Naive thymus-derived CD8-positive, alpha-beta T cell (primary cell): ENCODE measurements at places on chromosomes 3 and 15. TPM values are rescaled to one million over a fixed set of nuclear protein-coding genes. Genes with fewer than 3 reads are reported as not detected.

DNA sequence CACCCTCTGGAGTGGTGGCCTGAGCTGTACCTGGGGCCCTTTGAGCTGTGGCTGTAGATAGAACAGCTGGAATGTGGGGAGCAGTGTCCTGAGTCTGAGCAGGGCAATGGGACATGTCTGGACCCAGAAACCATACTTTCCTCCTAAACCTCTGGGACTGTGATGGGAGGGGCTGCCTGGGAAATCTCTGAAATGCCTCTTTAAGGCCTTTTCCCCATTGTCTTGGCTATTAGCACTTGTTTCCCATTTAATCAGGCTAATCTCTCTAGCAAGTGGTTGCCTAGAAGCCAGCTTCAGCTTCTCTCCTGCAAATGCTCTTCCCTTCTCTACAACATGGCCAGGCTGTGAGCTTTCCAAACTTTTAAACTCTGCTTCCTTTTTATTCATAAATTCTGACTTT lies 58.5 kb upstream of the SPATA16 start:
- H3K36me3 ChIP-seq: no peaks in the 10 kb centered on the region
- no peak for DNase-seq
- H3K27me3 ChIP-seq: no peaks in the 10 kb centered on the region
- H3K4me1 ChIP-seq: no peaks in the 10 kb centered on the region
- no peak overlapping the region for H3K4me3 ChIP-seq

Gene CEP70
- total RNA-seq: 37.1 TPM

Gene PARP15
- 61.9 TPM for total RNA-seq

- no peaks in the 10 kb centered on the region for H3K27me3 ChIP-seq
- DNase-seq: no peak
- H3K27ac ChIP-seq: no peak overlapping the region
- no peaks in the 10 kb centered on the region for H3K4me1 ChIP-seq
- no peaks in the 10 kb centered on the region for H3K36me3 ChIP-seq
- no peak overlapping the region for H3K4me3 ChIP-seq
These were observed 270.4 kb downstream of the OCA2 start for GRCh38 chr15:27828746-27829145.

- H3K4me1 ChIP-seq: peaks cover 2% of the 10 kb centered on the region
- no peak overlapping the region for H3K4me3 ChIP-seq
- H3K27ac ChIP-seq: no peak overlapping the region
- H3K27me3 ChIP-seq: peaks cover 32% of the 10 kb centered on the region
These were observed 21.4 kb downstream of the BMF start for GRCh38 chr15:40087068-40087810.

GRCh38 chr15:58432401-58432800 lies 610 bp downstream of the LIPC start:
- no peak for DNase-seq
- no peaks in the 10 kb centered on the region for H3K27me3 ChIP-seq
- H3K4me1 ChIP-seq: peaks cover 3% of the 10 kb centered on the region

Gene SPATA12
- not detected for total RNA-seq

Gene ITGB5
- 1.4 TPM for total RNA-seq

DNA sequence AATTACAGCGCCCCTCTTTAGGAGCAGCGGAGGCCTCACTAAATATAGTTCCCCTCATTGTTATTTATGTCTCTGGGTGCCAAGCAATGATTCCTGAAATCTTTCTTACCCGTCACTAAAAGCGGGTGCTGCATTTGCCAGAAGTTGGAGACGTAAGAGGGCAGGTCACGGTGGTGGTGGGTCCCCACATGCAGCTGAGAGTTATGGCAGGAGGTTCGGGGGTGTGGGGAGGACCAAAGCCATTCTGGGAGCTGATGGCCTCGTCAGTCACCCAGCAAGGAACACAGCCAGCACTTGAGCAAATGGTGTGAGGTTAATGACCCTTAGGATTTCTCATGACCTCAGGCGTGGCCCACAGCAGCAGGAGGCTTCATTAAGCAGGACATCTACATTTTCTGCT lies 129.2 kb downstream of the RAB11A start:
- H3K27ac ChIP-seq: no peak overlapping the region
- H3K4me1 ChIP-seq: no peaks in the 10 kb centered on the region
- H3K36me3 ChIP-seq: no peaks in the 10 kb centered on the region
- no peak overlapping the region for H3K4me3 ChIP-seq

- H3K4me1 ChIP-seq: peaks cover 58% of the 10 kb centered on the region
- peaks cover 83% of the 10 kb centered on the region for H3K36me3 ChIP-seq
- H3K4me3 ChIP-seq: no peak overlapping the region
These were observed 15.6 kb downstream of the IQCB1 start for GRCh38 chr3:121819236-121819635.

GRCh38 chr3:126546013-126546412 lies 12.7 kb downstream of the C3orf22 start:
- no peaks in the 10 kb centered on the region for H3K4me1 ChIP-seq
- no peak overlapping the region for H3K4me3 ChIP-seq
- H3K36me3 ChIP-seq: no peaks in the 10 kb centered on the region
- H3K27ac ChIP-seq: no peak overlapping the region
- H3K27me3 ChIP-seq: peaks cover 3% of the 10 kb centered on the region
- DNase-seq: peak; percentile 45

Gene NBEAL2
- 46.0 TPM for total RNA-seq

Gene CPN2
- not detected for total RNA-seq

- no peak for DNase-seq
- no peak within 1 kb of the TSS for H3K27ac ChIP-seq
- peaks cover 1% of the 10 kb centered on the region for H3K27me3 ChIP-seq
- H3K36me3 ChIP-seq: no peaks in the 10 kb centered on the region
These were observed at the start of gene ACOX2 for GRCh38 chr3:58536501-58537411. Gene ACOX2, minus strand, starts transcription at chr3:58537190. Its CDS starts 2,084 bp downstream, at chr3:58535106.

- H3K4me3 ChIP-seq: no peak overlapping the region
- H3K27me3 ChIP-seq: no peaks in the 10 kb centered on the region
- no peak overlapping the region for H3K27ac ChIP-seq
- peaks cover 67% of the 10 kb centered on the region for H3K4me1 ChIP-seq
These were observed 66.9 kb upstream of the KLF13 start for GRCh38 chr15:31259562-31260252.

- H3K27ac ChIP-seq: no peak overlapping the region
- no peak overlapping the region for H3K4me3 ChIP-seq
- DNase-seq: no peak
These were observed 121.5 kb downstream of the DNAJB8 start for GRCh38 chr3:128345196-128345595.

DNA sequence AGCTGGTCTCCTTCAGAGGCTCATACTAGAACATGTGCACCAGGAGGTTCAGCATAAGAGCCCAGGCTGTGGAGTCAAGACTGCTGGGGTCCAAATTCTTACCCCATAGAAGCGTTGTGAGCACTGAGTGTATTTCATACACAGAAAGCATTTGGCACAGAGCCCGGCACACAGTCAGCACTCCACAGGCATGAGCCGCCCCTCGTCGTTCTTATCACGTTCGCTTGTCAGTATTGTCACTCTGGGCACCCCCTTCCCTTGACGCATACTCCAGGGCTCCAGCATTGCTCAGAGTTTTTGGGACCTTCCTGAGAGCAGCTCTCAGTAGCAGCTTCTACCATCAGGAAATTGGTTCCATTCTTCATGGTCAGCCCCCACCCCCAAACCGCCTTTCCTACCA lies 25.2 kb downstream of the CORO2B start:
- no peak for DNase-seq
- no peak overlapping the region for H3K4me3 ChIP-seq

DNA sequence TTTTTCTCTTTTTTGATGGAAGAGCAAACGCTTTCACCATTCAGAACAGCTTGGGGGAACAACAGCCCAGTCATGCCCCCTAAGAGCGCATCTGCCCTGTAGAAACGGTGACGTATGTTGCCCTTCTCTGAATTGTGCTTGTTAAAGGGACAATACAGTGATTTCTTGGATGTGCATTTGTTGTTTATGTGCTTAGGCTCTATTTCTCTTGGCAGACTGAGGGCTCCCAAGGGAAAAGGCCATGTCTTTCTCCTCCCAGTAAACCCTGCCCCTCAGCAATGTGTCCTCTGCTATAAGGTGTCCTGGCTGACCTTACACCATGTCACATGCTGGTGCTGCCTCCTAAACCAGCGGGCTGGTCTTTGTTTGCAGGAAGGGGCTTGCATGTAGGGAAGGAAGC lies 346.1 kb downstream of the EPHB1 start:
- no peak overlapping the region for H3K4me3 ChIP-seq
- H3K4me1 ChIP-seq: no peaks in the 10 kb centered on the region
- H3K27me3 ChIP-seq: peaks cover 3% of the 10 kb centered on the region
- no peak for DNase-seq
- H3K36me3 ChIP-seq: no peaks in the 10 kb centered on the region
